Progenitor cell of endocrine pancreas (in vitro differentiated cells): ENCODE measurements at places on chromosomes 4 and X.

GRCh38 chr4:181181331-181181730 lies 1061.9 kb upstream of the TENM3 start:
- no peak for DNase-seq
- H3K4me1 ChIP-seq = no peaks in the 10 kb centered on the region
- H3K36me3 ChIP-seq = no peaks in the 10 kb centered on the region
- no peaks in the 10 kb centered on the region for H3K27me3 ChIP-seq
- no peak overlapping the region for H3K4me3 ChIP-seq

DNA sequence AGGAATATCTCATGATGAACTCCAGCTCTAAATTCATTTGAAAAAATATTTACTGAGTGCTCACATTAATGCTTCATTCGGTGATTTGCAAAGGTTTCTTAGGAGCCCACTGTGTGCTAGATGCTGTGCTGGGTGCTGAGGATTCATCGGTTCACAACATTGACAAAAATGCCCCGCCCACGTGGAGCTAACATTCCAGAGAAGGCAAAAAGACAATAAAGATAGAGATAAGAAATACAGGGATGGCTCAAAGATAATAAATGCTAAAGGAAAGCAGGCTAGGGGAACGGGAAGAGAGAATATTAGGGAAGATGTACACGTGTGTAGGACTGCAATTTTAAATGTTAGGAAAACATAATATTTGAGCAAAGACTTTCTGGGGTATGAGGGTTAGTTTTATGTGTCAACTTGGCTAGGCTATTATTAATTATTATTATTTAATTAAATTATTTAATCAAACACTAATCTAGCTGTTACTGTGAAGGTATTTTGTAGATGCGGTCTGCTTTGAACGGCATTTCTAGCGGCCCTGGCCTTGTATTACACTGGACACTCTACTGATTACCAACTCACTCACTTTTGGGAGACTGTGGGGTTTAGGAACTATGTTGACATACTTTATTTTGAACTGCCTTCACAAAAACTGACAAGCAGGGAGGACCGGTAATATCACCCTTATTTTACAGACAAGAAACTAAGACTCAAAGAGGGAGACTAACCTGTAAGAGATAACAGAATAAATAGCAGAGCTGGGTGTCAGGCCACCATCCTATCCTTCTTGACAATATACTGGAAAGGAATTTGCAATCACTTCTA lies 61.9 kb upstream of the IRF2 start:
- H3K4me1 ChIP-seq = peaks cover 14% of the 10 kb centered on the region
- H3K27me3 ChIP-seq = no peaks in the 10 kb centered on the region
- peak overlapping the region; percentile 97 for H3K27ac ChIP-seq
- H3K4me3 ChIP-seq = peak overlapping the region; percentile 90
- no peak for DNase-seq
- H3K36me3 ChIP-seq = peaks cover 4% of the 10 kb centered on the region

- no peaks in the 10 kb centered on the region for H3K27me3 ChIP-seq
- H3K4me1 ChIP-seq = peaks cover 17% of the 10 kb centered on the region
- no peak for DNase-seq
- H3K4me3 ChIP-seq = no peak overlapping the region
These were observed 354.9 kb upstream of the HS3ST1 start for GRCh38 chr4:11783588-11783987.

GRCh38 chr4:107906458-107907100 lies 24.8 kb upstream of the CYP2U1 start:
- no peaks in the 10 kb centered on the region for H3K27me3 ChIP-seq
- H3K4me1 ChIP-seq = peaks cover 3% of the 10 kb centered on the region
- no peak overlapping the region for H3K4me3 ChIP-seq
- no peak overlapping the region for H3K27ac ChIP-seq
- no peak for DNase-seq
- H3K36me3 ChIP-seq = peaks cover 11% of the 10 kb centered on the region

- H3K4me1 ChIP-seq = no peaks in the 10 kb centered on the region
- no peak overlapping the region for H3K4me3 ChIP-seq
- H3K27ac ChIP-seq = peak overlapping the region; percentile 60
- peaks cover 39% of the 10 kb centered on the region for H3K36me3 ChIP-seq
These were observed 26.0 kb downstream of the OCRL start for GRCh38 chrX:129566073-129566472.

- H3K4me3 ChIP-seq = no peak overlapping the region
- H3K27me3 ChIP-seq = no peaks in the 10 kb centered on the region
- H3K27ac ChIP-seq = no peak overlapping the region
- peaks cover 42% of the 10 kb centered on the region for H3K4me1 ChIP-seq
- no peak for DNase-seq
These were observed 14.9 kb upstream of the DHX15 start for GRCh38 chr4:24599275-24599674.

GRCh38 chrX:150063674-150064073 lies 125.4 kb upstream of the EOLA2 start:
- no peak for DNase-seq
- no peaks in the 10 kb centered on the region for H3K36me3 ChIP-seq
- no peak overlapping the region for H3K27ac ChIP-seq
- no peaks in the 10 kb centered on the region for H3K27me3 ChIP-seq
- no peaks in the 10 kb centered on the region for H3K4me1 ChIP-seq

- H3K4me1 ChIP-seq = peaks cover 10% of the 10 kb centered on the region
- no peak overlapping the region for H3K27ac ChIP-seq
- DNase-seq = no peak
- H3K27me3 ChIP-seq = no peaks in the 10 kb centered on the region
These were observed 47.7 kb downstream of the RWDD4 start for GRCh38 chr4:183611210-183611830.
